Left lung (tissue), 14 donors: ENCODE measurements at places on chromosomes 4 and X.

- no peak for DNase-seq
Measured at GRCh38 chr4:4849106-4849505, 10.4 kb upstream of the MSX1 start.

- DNase-seq: no peak
Measured at GRCh38 chrX:37641859-37642258, 43.7 kb upstream of the XK start.

DNA sequence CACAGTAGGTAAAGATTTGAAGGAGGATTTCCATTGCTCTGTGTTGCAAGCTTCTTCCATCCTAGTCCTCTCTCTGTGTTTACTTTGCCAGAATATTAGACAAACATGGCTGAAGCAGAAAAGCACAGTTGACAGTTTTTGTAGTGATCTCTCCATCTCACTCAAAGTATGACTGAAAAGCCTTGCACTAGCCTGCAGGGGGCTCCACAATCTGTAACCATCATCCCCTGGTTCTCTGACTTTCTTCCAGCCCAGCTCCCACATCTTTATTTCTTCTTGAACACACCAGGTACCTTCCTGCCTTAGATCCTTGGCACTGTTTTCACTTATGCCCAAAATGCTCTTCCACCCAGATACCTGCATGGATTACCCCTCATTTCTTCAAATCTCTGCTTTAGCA lies 34.1 kb upstream of the HHIP start:
- DNase-seq: no peak

DNA sequence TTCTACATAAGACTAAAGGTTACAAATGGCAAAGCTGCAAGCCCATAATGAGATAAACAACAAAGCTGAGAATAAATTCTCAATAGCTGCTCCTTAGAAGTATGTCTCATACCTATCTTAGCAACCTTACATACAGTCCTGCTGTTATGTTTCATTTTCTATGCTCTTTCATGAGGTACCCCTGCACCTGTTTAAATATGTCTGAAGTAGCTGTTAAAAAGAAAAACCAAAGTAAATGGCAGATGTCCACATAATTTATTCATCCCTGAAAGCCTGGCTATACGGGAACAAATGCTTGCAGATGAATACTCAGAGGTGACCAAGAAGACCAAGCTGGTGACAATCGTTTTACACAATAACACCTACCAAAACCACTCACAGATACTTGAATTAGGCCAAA lies 22.5 kb downstream of the PPA2 start:
- no peak for DNase-seq

GRCh38 chrX:34886011-34886410 lies 56.6 kb upstream of the FAM47B start:
- no peak for DNase-seq

DNA sequence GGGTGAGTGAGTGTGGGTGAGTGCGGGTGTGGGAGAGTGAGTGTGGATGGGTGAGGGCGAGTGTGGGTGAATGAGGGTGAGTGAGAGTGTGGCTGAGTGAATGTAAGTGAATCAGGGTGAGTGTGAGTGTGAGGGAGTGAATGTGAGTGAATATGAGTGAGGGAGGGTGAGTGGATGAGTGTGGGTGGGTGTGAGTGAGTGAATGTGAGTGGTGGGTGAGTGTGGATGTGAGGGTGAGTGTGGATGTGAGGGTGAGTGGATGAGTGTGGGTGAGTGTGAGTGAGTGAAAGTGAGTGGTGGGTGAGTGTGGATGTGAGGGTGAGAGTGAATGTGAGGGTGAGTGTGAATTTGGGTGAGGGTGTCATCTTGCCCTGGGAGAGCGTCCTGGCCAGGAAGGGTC lies 67.5 kb downstream of the TRIML1 start:
- no peak for DNase-seq

DNA sequence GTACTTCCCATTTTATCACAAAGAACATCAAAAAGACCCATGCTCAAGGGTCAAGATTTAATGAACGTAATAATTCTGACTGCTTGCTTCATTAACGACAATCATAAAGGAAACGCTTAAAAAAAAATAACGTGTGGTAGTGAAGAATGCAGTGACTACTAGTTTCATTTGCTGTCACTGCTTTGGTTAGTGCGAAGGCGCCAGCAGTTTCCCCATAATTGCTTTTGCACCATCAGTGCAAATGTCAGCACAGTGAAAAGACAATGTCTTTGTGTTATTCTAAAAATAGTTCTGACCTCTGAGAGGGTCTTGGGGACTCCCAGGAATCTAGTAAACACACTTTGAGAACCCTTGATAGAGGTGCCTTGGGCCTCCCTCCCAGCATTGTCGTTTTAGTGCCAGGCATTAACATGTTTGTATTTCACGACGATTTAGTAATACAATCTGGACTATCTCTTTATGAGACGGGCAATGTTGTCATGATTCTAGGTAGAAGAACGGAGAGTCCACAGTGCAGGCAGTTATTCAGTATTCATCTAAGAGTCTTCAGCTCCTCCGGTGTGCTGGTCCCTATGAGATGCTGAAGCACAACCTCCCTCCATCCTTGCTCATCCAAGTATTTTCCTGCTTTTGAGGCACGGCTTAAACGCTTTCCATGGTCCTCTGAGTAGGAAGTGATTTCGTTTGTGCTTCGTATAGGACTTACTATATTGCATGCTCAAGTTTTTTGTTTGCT lies 71.0 kb downstream of the AFF1 start:
- no peak for DNase-seq

- no peak for DNase-seq
Measured at GRCh38 chr4:24999392-25000089, 31.2 kb downstream of the LGI2 start.

DNA sequence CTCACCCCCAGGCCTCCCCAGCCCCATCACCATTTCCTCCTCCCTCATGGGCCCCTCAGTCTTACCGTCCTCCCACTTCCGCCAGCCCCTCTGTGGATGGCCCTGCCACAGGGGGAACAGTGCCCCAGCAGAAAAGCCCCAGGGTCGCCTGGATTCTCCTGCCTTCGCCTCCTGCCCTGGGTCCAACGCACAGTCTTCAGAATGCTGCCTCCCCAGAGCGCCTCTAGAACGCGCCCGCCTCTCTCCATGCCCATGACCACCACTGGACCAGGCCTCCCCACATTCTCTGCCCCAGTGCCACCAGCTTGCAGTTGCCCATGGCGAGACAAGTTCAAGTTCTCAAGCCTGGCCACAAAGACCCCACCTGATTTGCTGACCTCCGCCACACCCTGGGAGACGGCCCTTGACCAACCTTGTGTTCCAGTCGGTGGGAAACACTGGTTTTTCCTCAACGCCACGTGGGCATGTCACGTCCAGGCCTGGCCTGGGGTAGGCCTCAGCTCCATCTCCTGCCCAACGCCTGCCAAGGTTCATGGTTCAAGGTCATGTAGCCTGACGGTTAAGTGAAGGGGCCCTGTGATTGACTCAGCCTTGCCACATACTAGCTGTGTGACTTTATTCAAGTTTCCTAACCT lies 634 bp upstream of the PLXNB3 start:
- DNase-seq: no peak

GRCh38 chrX:103063918-103064434 lies at the start of gene BEX1:
TSS of gene BEX1 (minus strand) at chrX:103064171. CDS start at chrX:103063274, 897 bp downstream.
- DNase-seq: no peak

GRCh38 chr4:148078061-148078460 lies 346.2 kb downstream of the ARHGAP10 start:
- no peak for DNase-seq

DNA sequence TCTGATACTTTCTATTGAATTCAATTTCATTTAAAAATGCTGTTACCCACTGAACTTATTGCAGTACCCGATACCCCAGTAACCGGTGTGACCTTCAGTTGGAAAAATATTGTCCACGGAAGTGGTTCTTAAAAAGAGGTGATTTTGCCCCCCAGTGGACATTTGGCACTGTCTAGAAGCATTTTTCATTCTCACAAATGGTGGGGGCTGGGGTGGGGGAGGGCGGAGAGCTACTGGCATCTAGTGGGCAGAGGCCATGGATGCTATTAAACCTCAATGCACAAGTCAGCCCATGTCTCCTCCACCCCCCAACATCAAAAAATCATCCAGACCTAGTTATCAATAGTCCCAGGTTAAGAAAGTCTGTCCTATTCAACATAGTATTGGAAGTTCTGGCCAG lies 19.6 kb upstream of the CHM start:
- DNase-seq: no peak

- DNase-seq: no peak
Measured at GRCh38 chrX:16739574-16739973, 20.2 kb downstream of the SYAP1 start.

DNA sequence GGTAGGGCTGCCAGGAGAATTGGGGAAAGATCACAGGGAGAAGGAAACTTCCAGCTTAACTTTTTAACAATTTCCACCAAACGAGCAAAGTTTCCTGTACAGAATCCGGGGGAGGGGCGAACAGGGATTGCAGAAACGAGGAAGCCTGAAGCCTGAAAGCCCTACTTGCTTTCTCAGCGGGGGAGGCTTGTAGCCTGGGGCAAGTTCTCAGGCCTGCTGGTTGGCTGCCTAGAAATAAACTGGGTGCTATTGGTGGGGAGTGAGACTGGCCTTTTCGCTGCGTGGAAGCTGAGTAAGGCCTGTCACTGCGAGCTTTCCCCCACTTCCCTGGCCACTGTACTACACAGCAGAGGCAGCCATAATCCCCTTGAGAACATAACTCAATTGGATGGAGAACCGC lies 110.8 kb upstream of the ATP8A1 start:
- no peak for DNase-seq

DNA sequence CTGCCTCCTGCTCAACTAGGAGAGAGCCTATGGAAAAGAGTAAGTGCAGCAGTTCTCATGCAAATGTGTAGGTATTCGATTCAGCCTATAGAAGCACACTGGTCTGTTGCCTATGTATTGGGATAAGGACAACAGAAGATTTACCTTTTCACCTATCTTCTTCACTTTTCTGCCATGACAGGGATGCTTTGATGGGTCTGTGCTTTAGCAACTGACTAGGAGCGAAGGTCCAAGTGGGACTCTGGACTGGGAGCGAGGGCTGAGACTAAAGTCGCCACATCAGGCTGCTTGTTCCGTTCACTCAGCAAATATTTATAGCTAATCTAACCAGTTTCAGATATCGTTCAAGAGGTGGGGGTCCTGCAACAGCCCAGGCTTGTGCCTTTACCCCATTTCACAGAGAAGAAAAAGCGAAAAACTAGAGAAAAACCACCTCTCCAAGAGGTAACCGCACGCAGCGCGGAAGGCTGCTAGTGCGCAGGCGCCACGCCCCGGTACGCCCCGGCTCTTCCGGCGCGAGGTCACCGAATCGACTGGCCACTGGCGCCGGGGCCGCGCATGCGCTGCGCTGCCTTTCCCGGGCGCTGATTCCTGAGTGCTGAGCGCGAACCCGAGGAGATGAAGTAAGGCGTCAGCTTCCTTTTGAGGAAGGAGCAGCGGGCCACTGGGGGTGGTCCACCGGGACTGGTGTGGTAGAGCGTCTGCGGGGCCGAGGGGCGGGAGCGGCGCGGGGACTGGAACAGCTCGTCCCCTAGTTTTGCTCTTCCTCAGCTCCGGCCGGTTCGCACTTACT lies at the start of gene RBMX2:
Gene RBMX2 (plus strand): TSS at position 573 of the 793 bp plus-strand sequence. CDS start 46 bp downstream, at position 619.
- DNase-seq: peak; percentile 91

DNA sequence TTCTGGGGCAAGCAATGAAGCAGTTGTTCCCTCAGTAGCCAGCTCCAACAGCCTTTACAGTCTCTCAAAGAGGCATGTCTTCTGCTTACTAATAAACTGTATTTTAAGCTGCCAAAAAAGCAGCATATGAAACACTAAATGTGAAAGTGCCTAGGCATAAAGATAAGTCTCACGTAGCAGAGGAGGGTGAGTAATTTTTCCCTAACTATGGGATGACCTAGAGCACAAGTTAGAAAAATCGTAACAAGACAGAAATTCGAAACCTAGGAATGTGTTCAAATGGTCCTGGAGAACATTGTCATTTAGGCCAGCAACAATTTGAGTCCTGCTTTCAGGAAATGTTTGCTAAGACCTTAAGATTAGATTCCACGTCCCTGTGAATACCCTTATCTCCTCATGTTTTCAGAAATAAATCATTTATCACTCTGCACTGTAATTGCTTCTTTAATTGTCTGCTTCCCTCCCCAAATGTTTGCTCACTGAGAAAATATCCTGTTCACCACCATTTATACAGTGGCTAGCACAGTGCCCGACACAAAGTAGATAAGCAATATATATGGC lies 222.2 kb downstream of the KCNIP4 start:
- no peak for DNase-seq

- no peak for DNase-seq
Measured at GRCh38 chr4:39658756-39659155, 20.1 kb upstream of the SMIM14 start.

DNA sequence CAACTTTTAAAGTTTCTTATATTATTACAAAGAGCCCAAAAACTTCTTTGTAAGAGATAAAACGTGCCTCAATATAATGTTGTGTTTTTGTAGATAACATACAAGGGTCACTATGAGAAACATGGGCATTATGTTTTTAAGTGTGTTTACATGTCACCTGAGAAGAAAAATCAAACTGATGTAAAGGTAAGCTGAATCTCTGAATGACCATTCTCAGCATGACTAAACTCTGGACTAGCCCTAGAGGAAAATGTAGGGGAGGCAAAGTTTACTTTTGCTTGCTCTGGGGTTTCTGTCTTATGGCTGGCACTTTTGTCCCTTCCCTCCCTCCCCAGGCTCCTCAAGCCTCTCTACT lies 6.8 kb downstream of the MEPE start:
- DNase-seq: no peak

DNA sequence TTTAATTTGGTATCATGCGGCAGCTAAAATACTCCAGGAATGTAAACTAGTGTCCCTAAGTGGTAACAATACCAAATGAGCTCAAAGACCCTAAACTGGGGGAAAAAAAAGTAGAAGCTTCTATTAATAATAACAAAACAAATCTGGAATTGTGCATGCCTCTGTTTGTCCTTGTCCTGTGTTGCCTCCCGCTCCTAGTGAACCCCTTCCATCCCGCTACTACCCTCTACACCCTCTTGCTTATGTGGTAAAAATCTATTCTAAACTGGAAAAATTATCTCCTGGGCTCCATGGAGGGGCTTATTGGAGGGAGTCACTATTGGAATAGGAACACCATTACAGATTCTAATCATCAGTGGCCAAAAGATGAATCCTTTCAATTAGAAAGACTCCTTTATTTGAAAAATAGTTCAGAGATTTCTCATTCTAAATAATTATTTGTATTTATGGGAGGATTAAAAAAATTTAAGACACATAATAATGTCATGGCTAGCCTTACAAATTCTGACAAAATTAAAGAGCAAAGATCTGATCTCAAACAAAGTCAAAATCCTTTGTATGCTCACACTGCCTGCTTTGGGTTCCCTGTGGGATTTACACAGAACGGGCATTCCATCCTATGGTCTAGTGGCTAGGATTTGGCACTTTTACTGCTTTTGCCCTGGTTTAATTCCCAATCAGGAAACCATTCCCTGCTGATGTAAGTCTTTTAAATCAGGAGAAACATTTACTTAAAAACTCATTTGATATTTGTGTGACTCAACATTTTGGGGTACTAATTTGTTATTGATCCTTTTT lies 34.7 kb upstream of the FMR1 start:
- DNase-seq: no peak

GRCh38 chr4:153519687-153520086 lies 53.5 kb downstream of the TMEM131L start:
- DNase-seq: no peak

- no peak for DNase-seq
Measured at GRCh38 chrX:2711441-2711840, 20.3 kb downstream of the CD99 start.
